ENCODE measurements at places on chromosomes 1 and 21.

DNA sequence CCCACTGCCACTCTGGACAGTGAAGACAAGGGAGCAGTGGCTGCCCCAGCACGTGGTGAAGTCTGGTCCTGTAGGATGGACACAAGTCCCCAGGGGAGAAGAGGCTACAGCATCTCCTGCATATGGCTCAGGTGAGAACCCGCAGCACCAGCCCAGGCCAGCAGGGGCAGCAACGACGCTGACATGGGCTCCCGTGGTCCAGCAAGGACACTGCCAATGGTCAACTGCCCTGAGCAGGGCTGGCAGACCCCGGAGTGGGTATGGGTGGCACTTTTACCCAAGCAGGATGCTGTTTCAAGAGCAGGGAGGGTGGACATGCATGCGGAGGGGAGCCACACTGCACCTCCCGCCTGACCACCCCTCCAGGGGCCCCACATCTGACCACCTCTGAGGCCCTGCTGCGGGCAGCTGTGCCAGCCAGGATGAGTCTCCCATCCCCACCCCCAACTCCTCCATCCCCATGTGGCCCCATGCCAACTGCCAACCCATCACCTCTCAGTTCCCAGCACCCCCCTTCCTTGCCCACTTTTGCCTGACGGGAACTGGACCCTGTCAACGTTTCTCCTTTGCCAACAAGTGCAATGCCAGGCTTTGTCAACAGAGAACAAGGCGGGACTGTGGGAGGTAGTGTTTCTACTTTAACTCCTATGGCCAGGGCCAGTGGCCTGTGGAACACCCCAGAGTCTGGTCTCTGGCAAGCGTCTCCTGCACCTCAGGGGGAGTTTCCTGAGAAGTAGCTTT lies 8.6 kb downstream of the MORN1 start:
- DNase-seq = no peak

DNA sequence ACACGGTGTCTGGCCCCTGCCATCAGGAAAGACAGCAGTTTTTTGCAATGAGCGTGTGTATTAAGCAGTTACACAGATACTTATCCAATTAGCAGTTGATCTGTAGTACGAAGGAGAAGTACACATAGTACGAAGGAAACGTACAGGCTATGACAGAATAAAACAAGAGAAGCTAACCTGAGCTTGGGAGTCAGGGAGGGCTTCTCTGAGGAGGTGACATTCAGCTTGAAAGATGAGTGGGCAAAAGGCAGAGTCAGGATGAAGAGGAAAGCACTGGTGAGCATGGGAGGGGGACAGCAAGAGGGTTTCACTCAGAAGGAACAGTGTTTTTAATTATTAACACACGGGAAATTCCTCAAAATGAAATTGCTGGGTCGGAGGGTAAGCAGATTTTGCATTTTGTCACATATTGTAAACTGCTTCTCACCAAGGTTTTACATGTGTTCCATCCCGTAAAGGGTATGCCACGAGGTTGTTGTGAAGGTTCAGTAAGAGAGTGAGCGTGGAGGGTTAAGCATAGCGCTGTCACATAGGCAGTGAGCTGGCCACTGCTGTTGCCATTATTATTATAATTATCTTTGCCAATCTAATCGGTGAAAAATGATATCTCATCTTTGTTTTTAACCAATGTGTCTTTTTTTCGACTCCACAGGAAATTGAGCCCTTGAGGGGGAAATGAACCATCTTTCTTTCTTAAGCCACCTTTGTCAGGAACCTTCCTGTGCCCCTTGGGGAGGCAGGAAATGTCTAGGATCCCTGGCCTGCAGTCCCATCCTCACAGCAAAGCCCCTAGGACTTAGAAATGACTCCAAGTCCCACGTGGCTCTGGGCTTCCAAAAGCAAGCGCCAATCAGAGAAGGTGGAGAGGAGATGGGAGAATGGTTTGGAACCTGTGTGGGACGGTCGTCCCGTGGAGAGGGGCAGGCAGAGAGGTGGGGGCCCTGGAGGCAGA lies 47.3 kb upstream of the POU3F1 start:
- no peak for DNase-seq

DNA sequence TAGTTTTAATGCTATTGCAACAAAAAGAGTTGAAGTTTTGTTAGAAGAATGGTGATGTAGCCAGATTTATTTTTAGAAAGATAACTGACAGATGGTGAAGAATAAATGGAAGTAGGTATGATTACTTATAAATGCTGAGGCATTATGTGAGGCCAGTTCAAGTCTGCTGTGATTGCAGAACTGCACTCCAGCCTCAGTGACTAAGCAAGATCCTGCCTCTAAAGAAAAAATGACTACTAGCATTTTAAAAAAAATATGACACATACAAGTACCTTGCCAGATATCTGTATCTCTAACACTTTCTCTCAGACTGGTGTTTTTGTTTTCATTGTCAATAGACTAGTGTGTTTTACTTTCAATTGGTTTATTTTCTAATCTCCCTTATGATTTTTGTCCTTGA lies 1242.4 kb upstream of the ADGRL4 start:
- DNase-seq = no peak

DNA sequence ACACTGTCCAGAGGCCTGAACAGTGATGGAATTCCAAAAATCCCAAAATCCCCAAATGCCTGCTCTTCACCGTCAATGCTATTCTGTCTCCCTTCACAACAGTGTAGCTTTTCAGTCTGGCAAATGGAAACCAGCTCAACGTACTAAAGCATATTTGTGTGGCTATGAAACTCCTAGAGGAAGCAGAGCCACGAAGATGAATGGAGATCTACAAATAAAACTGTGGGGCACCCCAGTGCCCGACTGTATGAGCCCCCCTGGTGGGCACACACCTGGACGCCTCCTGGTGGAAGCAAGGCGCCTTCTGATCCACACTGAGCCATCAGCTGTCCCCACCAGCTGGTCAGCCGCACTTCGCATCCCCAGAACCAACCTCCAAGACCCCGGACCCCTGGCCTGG lies 129.1 kb upstream of the SOD1 start:
- DNase-seq = no peak

Measured in NK-92 treated with Interleukin-12 subunit alpha and Interleukin-12 subunit beta, amount 100 ng/mL, for 24 hours (cell line).